Glomerular endothelial cell (primary cell): ENCODE measurements at places on chromosomes 4 and X.

GRCh38 chr4:6222761-6223292 is 22.5 kb upstream of the JAKMIP1 start:
- no peak for DNase-seq

DNA sequence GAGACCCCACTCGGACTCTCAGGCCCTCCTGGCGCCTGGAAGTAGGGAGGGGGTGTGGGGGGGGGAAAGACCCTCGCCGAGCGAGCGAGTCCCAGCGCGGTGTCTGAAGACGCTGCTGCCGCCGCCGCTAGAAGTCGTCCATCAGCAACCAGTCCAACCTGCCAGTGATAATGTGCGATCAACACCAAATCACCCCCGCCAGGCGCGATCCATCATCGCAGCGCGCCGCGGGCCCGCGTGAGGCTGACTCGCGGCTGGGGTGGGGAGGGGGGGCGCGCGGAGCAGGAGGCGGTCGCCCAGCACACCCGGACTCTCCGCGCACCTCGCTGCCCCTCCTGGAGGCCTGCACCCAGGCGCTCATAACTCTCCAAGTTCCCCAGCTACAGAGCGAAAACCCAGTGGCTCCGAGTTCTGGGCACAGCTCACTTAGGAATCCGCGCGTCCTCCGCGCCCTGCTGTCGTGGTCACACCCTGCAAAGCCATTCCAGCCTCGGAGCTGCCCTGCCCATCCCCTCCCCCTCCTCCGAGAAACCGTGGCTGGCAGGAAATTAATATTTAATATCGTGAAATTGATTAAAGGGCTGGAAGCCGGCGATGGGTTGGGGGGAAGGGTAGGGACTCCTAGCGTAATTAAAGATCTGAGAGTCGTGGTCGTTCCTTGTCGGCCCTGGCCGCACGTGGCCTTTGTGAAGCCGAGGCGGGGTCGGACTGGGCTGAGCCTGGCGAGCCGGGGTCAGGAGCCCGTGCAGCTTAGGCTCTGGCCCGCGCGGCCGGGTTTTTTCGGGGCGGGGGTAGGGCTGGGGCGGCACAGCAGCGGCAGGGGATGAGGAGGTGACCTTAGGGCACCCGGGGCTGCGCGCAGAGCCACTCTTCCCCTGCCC is 58.1 kb upstream of the BCOR start:
- DNase-seq, result no peak

DNA sequence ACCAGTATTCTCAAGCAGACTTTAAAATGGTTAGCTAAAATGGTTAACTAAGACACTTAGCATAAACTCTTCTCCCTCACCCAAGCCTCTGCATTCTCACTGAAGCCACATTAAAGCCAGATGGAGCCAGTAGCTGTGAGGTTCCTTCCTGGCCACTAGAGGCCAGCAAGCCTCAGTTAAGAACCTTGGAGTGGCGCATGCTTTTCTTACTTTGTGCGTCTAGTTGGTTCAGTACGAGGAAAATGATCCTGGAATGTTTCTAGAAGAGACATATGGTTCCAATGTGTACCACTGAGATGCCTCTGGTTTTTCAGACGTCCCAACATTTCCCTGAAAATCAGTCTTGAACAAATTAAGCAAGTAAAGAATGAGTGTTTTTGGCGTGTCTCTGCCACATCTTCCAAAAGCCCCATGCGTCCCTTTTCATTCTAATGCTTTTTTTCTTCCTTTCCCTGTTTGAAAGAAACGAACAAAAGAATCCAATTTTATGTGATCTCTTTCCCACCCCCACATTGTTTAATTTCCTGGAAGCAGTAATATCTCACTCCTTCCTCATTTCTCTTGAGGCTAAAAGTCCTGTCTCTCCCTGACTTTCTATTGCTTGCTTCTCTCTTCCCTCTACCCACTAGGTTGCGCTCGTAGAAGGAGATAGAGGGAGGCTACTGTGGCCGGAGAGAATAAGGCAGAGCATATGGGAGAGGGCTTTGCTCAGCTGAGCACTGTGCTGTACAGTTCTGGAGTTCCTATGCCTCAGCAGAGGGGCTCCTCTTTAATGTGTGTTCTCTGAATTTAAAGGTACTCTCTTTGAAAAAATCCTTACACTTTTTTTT is 82.9 kb upstream of the TAB3 start:
- no peak for DNase-seq

GRCh38 chrX:119147486-119147885 is 19.9 kb upstream of the KIAA1210 start:
- DNase-seq, result no peak

DNA sequence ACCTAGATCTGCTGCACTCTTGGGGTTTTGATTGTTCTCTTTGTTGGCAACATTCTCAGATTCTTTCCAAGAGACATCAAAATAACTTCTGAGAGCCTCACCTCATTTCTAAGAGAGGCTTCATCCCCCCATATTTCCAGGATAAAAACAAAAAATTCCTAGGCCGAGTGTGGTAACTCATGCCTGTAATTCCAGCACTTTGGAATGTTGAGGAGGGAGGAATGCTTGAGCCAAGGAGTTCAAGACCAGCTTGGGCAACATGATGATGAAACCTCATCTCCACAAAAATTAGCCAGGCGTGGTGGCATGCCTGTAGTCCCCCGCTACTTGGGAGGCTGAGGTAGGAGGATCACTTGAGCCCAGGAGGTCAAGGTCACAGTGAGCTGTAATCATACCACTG is 477.0 kb downstream of the INPP4B start:
- no peak for DNase-seq

- DNase-seq, result no peak
These were observed 619.4 kb upstream of the SPANXN1 start for GRCh38 chrX:144627947-144628346.

DNA sequence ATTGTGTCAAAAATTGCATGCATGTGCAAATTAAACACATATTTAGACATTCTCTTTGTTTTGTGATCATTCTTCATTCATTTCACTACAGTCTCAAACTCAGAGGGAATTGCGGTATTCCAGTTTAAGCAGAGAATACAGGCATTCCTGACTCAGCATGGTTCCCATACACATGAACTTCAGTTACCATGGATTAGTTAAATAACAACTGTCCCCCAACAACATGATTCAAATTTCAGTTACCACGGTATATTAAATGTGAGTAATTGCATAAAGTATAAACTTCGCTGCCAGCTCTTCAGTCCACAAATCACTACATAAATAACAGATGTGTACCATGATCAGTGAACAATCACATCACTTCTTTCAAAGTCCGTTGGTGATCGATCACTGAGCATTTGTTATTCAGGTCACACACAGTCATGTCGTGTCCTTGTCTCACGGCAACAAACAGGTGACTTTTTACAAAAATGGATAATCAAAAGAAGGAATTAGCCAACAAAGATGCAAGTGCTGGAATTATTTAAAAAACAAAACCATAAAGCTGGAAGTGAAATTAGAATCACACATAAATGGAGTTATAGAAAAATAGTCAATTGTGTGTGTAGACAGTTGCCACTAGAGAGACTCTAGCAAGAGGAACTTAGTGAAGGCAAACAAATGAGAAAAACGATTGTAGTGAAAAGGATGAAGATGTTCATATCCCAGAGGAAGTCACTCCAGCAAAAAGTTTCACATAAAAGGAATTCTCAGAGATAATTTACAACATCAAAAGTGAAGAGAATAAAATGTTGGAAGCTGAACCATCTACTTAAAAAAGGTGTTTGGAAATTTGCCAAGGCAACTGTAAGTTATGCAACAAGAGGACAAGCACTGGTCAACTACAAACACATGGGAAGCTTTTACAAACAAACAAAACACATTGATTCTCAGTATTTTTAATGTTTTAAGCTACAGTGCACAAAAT is 138.6 kb upstream of the SMARCAD1 start:
- no peak for DNase-seq

- DNase-seq, result no peak
These were observed 631.6 kb downstream of the TECRL start for GRCh38 chr4:63777601-63778000.

- no peak for DNase-seq
These were observed 764 bp downstream of the TRAPPC11 start for GRCh38 chr4:183659872-183660242.

DNA sequence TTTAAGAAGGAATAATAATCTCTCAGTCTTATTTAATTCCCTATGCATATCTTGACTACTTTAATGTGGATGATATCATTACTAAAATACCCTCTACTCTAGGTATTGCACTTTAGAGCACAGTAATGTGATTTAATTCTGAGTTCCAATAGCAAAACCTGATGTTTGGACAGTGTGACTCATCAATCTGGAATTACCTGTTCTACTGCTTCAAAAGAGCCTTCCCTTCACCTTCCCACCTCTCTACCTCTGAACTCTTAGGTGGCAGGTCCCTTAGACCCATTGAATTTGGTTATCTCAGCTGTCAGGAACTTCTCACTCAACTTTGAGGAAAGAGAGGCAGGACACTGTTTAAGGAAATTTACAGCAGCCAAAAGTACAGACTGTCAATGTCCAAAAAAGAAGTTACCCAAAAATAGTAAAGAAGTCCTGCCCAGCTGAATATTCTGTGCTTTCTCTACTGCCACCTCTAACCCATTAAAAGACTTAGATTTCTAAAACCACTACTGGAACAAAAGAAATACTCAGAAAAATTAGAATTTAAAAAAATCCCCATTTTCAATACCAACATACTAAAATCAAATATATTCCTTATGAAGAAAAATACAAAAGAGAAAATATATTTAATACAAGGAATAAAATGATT is 123.1 kb upstream of the GPM6A start:
- no peak for DNase-seq

DNA sequence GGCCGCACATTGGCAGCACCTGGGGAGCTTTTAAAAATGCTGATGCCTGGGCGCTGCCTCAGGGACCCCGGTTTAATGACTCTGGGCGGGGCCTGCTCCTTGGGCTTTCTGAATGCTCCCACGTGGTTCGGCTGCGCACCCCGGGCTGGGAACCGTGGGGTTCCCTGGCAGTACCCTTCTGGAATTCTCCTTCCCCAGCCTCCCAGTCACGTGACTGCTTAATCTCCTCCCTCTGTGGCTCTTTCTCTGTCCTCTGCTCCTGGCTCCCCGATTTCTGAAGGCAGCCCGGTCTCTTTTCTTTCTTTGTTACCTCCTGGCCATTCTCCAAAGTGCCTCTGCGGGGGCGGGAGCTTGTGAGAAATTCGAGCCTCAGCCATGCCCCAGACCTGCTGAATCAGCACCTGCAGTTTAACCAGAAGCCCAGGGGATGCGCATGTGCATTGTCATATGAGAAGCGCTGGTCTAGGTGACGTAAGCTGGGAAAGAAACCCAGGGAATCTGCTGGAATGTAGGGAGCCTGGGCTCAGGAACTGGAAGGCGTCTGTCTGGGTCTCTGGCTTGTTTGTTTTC is 16.6 kb downstream of the CLCN4 start:
- DNase-seq, result no peak

GRCh38 chr4:150818661-150819060 is 196.4 kb downstream of the LRBA start:
- DNase-seq, result no peak

- DNase-seq, result no peak
These were observed 50.3 kb downstream of the MED28 start for GRCh38 chr4:17664755-17665154.

GRCh38 chrX:9988762-9989161 is 21.6 kb downstream of the CLDN34 start:
- DNase-seq, result no peak
